ENCODE measurements at places on chromosomes 1 and 21. TPM values are rescaled to one million over a fixed set of nuclear protein-coding genes. Genes with fewer than 3 reads are reported as not detected.

The BEND5 gene
- 5.2 TPM for total RNA-seq

The C8A gene
- total RNA-seq = not detected

The CD1D gene
- total RNA-seq = 1.6 TPM

The USH2A gene
- 3.7 TPM for total RNA-seq

DNA sequence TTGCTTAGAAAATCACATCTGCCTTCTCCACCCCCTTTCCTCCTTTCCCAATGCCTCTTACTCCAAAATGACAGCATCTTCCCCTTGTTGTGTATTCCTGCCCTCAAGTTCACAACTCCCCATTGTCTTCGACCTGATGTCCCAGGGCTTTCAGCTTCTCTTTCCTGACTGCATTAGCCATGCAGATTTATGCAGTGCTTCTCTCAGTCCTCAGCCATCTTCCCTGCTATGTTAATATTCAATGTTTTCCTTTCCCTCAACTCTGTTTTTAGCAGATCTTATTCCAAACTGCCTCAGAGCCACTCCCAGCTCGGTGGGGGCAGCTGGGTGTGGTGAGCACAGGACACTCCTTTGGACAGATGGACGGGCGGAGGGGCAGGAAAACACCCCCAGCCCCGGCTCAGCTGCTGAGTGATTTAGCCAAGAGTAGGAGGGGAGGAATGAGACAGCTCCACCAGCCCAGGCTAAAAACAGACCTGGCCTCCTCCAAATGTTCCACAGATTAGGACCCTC, 71.0 kb downstream of the CD2 start:
- H3K27me3 ChIP-seq = no peaks in the 10 kb centered on the region
- peak; percentile 51 for DNase-seq
- H3K36me3 ChIP-seq = no peaks in the 10 kb centered on the region
- H3K4me3 ChIP-seq = no peak overlapping the region

DNA sequence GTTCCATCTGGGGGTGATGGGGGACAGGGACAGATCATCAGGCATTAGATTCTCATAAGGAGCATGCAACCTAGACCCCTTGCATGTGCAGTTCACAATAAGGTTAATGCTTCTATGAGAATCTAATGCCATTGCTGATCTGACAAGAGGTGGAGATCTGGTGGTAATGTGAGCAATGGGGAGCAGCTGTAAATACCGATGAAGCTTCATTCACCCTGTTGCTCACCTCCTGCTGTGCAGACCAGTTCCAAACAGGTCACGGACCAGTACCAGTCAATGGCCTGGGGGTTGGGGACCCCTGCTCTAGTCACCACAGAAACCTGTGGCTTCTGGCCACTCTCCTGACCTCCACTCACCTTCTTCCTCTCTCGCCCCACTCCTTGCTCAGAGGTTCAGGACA, 229.9 kb downstream of the PTPRU start:
- no peaks in the 10 kb centered on the region for H3K4me1 ChIP-seq
- no peak overlapping the region for H3K4me3 ChIP-seq
- no peaks in the 10 kb centered on the region for H3K36me3 ChIP-seq
- peaks cover 9% of the 10 kb centered on the region for H3K27me3 ChIP-seq
